ENCODE measurements at places on chromosomes 4 and X.

- DNase-seq, result no peak
Observed at GRCh38 chrX:110163488-110163887, 154.4 kb downstream of the AMMECR1 start.

DNA sequence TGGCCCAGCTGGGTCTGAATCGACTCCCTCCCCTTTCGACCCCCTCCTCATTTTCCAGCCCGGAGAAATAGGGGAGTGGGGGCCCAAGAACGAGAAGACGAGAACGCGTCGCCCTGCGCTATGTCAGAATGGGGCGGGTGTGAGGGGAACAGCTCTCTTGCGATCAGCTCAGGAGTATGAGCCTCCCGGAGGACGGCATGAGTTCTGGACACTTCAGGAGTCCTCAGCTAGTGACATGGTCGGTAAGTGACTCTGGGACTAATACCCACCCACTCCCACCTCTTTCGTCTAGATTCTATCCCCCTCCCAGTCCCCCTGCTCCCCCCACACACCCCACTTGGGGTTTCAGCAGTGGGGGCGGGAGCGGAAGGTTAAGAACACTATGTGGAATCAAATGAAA is 944 bp downstream of the KLF8 start:
- DNase-seq, result no peak

DNA sequence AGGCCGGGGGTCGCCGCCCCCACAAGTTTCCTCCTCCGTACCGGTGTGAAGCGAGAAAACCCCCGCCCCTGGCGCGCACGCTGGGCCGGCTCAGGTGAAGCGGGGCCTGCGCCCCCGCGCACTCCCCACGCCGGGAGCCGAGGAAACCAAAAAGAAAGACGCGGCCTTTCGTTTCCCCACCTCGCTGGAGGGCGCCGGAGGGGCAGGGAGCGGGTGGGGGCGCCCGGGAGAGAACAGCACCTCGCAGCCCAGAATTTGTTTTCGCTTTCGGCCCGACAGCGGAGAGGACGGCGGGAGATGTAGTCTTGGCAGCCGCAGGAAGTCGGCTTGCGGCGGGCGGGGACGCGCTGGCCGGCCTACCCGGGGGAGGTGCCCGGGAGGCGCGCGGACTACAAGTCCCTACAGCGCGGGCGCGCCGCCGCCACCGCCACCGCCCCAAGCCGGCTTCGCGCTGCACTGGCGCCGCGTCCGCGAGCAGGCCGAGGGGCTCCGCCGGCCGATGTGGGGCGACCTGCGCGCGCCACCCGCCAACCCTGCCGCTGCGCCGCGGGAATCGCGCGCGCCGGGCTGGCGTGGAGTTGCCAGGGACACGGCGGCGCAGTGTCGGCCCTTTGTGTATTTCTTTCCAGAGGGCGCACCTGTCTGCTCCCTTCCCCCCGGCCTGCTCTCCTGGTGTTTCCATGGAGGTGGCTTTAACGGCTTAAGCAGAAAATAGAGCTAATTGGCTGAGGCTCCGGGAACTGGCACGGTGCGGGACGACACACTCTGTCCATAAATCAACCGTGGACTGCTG is at the start of gene OTUD4:
TSS of gene OTUD4 (minus strand) at position 292 of the 793 bp plus-strand sequence. CDS start 616 bp downstream, outside the sequence.
- peak; percentile 87 for DNase-seq

DNA sequence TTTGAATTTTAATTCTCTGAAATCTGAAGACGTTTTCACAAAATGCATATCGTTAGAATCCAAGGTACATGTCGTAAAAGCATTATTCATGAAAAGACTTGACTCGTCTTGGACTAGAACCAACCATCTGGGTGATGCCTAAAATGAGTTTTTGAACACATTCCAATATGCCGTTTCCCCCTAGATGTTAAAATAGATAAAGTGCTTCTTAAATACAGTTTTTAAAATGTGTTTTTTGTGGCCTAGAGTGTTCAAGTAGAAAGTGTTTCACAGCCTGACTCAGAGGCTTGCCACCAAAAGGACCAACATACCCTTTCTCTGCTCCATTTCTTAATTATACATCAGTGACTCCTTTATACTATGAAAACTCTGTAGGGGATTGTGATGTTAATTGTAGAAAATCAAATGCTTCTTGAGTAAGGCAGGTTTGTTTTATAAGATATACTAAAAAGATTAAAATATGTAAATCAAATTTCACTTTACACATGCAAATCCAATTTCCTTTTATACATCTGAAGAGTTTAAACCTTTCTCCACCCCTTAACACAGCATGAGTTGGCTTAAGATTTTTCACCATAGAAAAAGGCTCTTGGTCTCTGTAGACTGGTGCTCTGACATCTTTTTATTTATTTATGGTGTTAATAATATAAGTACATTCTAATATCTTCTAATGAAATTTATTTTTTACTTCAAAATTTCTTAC is 48.4 kb downstream of the PRKG2 start:
- peak; percentile 33 for DNase-seq

- DNase-seq, result no peak
Observed at GRCh38 chr4:75497133-75497532, 17.1 kb downstream of the RCHY1 start.

GRCh38 chr4:157013656-157014055 is 42.1 kb upstream of the PDGFC start:
- DNase-seq, result no peak

DNA sequence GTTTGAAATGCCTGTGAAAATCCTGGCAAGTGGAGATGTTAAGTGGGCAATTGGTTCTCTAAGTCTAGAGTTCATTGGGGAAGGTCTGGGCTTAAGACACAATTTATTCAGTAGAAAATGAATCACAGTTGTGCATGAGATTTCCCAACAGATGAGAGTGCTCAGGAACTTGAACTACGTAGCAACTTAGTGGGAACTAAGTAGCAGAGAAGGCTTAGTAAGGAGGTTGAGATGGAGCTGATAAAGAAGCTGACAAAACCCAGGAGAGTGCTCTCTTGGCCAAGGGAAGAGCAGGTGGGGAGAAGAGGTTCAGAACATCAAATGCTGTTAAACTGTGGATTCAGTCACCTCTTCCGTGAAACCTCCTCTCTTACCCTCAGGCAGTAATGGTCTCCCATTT is 33.0 kb downstream of the AFF1 start:
- DNase-seq, result no peak

GRCh38 chr4:87840149-87840548 is 7.4 kb downstream of the MEPE start:
- no peak for DNase-seq

DNA sequence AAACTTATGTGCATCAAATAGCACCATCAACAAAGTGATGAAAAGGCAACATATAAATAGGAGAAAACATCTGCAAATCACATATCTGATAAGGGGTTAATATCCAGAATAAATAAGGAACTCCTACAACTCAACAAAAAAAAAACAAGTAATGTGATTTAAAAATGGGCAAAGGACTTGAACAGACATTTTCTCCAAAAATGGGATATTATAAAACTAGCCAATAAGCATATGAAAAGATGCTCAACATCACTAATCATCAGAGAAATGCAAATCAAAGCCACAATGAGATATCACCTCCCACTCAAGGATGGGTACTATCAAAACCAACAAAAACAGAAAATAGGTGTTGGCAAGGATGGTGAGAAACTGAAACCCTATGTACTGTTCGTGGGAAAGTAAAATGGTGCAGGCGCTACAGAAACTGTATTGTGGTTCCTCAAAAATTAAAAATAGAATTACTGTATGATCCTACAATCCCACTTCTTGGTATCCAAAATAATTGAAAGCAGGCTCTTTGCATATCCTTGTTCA is 2.4 kb downstream of the DNAJB14 start:
- DNase-seq, result no peak

- peak; percentile 24 for DNase-seq
Observed at GRCh38 chr4:77240469-77241066, 83.6 kb downstream of the CCNG2 start.

- DNase-seq, result no peak
Observed at GRCh38 chrX:111101580-111101979, 5.6 kb downstream of the PAK3 start.

GRCh38 chr4:188639479-188640100 is 500.3 kb downstream of the TRIML1 start:
- no peak for DNase-seq

- DNase-seq, result peak; percentile 19
Observed at GRCh38 chr4:5399790-5400421, 308.5 kb downstream of the EVC2 start.

DNA sequence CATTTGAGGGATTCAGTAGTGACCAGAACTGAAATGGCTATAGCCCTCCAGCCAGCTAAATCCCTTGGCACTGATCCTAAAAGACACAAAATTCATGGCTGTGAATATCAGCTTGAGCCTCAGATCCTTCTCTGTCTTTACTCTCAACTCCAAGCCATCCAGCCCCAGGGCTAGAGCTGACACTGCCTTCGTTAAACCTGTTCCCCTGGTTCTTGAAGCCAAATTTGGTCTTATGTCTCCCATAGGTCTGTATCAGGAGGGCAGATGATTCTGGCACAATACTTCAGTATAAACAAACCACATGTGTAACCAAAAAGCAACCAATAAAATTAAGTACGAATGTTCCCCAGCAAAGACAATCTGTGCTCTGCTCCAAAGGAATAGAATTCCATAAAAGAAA is 78.0 kb downstream of the ANOS1 start:
- DNase-seq, result no peak

GRCh38 chrX:154775419-154776349 is 13.0 kb downstream of the DKC1 start:
- no peak for DNase-seq

DNA sequence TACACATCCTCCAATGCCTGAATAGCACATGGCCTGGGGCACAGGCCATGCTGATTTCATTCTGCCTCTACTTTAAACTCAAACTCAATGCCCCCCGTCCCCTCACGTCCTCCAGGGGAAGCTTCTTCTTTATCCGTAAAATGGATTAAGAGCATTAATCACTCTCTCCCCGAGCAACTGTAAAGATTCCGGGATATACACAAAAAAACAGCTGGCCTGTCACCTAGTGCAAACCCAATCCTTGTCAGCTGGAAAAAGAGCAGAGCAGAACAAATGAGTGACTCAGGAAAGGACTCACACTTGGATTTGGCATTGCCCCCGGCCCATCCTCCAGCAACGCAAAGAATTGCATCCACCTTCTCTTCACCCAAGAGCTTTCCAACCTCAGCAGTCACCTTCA is 7.8 kb downstream of the QDPR start:
- DNase-seq, result no peak

DNA sequence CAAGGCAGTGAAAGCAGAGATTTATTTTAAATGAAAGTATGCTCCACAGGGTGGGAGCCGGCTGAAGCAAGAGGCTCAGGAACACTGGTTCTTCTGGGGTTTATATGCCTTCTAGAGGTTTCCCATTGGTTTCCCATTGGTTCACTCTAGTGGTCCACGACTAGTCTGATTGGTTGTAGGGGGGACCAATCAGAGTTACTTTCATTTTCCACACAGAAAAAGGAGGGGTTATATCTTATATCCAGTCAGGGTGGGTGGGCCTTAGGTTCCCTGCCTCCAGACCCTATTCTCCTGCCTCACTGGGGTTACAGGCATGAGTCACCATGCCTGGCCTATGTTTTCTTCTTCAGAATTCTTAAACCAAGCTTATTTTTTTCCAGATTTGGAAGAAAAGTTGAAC is 101.6 kb downstream of the KLHL8 start:
- DNase-seq, result peak; percentile 27

DNA sequence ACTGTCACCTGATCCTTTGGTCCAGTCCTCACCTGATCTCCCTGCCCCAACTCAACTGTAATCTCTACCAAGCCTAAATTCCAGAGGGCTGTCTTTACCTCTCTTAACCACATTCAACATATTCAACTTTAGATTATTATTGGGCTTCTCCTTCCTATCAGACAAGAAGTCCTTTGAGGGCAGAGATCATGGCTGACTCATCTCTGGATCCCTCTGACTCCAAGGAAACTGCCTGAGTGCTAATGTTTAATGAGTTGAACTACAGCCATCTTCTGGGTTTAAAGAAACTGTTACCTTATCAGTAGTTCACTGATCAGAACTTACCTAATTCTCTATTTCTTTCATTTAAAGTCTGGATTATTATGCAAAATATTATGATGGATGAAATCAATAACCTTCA is 135.7 kb downstream of the GPC3 start:
- DNase-seq, result no peak

GRCh38 chr4:41133454-41134018 is 80.8 kb downstream of the APBB2 start:
- no peak for DNase-seq

- no peak for DNase-seq
Observed at GRCh38 chr4:2811830-2812611, 19.1 kb downstream of the SH3BP2 start.

DNA sequence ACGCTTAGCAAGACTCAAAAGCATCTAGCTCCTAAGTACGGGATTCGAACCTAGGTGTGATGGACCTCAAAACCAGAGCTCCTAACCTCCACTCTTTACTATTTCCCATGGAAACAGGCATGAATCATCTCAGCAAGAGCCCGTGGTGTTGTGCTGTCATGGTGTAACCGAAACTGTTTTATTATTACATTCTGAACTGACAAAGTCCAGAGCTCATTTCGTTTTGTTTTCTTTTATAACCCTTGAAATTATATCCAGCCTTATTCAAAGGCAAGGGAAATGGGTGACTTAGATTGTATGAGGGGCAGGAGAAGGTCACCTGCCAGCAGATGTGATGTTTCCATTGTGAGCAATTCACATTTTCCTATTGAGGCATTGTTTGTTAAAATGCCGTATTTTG is 301.1 kb downstream of the FRMPD4 start:
- no peak for DNase-seq

GRCh38 chr4:92651536-92651935 is 347.8 kb downstream of the GRID2 start:
- no peak for DNase-seq

DNA sequence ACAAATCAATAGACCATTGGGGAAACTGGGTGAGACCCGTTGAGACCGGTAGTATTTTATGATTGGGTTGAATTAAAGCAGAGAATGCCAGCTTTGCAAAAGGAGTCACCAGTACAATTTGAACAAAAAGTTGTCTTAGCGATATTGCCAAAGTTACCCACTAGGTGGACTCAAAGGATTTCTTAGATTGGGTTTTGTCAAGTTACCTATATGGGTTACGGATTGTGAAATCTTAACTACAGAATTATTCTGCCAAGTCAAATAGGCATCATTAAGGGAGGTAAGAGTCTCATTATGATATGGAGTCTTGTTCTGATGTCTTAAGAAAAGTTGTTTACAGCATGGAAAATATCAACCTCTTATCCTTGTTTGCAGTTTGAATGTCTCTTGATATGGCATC is 15.0 kb upstream of the CT47A1 start:
- no peak for DNase-seq

- no peak for DNase-seq
Observed at GRCh38 chrX:138928737-138929459, 217.4 kb upstream of the FGF13 start.

- DNase-seq, result no peak
Observed at GRCh38 chrX:2781698-2782097, 29.9 kb downstream of the XG start.

DNA sequence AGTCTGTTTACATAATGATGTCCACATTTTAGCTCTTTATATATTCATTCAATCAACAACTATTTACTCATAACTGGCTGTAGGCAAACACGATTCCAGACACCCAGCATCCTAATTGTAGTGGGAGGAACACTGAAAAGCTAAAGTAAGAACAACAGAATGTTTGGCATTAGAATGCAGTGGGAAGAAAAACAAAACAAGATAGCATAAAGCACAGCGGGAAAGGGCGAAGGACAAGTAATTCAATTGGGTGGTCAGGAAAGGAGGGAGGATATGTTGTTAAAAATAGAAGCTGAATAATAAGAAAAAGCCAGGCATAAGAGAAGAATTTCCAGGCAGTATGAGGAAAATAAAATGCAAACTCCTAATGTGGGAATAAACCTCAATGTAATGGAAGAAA is 189.5 kb upstream of the FAT4 start:
- DNase-seq, result peak; percentile 16
